ENCODE measurements at places on chromosomes 5 and 9.

DNA sequence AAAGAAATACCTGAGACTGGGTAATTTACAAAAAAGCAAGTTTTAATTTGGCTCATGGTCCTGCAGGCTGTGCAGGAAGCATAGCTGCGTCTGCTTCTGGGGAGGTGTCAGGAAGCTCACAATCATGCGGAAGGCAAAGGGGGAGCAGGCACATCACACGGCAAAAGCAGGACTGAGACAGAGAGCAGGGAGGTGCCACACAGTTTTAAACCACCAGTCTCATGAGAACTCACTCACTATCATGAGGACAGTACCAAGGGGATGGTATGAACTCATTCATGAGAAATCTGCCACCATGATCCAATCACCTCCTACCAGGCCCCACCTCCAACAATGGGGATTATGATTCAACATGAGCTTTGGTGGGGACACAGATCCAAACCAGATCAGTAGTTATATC, 96.2 kb downstream of the OSTF1 start:
- ATAC-seq: no peak

GRCh38 chr9:76082057-76082456, 191.6 kb downstream of the PCSK5 start:
- no peak for ATAC-seq

DNA sequence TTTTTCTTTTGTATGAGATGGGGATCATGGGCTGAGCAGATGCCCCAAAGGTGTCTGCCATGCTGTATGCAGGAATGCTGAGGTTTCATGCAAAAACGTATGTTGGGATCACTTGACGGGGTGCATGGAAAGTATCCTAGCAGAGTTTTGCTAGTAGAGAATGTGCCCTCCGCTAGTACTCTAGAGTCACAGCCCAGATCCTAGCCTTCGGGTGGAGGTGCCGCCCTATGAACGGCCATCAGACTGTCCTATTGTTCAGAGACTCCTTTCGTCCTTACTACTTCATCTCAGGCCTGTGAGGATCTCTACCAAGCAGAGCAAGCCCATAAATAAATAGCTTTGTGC, 69.6 kb upstream of the SPATA31E1 start:
- ATAC-seq: no peak

- no peak for ATAC-seq
Measured at GRCh38 chr5:148739023-148739422, 84.7 kb upstream of the HTR4 start.

DNA sequence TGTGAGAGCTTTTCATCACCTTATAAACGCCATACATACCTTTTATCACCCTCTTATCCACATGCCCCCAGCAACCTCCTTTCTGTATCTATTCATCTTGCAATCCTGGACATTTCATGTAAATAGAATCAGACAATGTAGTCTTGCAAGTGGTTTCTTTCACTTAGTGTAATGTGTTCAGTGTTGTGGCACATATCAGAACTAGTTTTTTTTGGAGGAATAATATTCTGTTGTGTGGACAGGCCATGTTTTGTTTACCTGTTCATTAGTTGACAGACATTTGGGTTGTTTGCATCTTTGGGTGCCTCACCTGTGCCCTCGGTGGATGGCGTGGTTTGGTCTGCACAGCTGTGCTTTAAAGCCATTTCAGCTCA, 1.3 kb downstream of the SQSTM1 start:
- ATAC-seq: no peak

GRCh38 chr5:119313658-119314605, 41.9 kb upstream of the TNFAIP8 start:
- ATAC-seq: no peak

DNA sequence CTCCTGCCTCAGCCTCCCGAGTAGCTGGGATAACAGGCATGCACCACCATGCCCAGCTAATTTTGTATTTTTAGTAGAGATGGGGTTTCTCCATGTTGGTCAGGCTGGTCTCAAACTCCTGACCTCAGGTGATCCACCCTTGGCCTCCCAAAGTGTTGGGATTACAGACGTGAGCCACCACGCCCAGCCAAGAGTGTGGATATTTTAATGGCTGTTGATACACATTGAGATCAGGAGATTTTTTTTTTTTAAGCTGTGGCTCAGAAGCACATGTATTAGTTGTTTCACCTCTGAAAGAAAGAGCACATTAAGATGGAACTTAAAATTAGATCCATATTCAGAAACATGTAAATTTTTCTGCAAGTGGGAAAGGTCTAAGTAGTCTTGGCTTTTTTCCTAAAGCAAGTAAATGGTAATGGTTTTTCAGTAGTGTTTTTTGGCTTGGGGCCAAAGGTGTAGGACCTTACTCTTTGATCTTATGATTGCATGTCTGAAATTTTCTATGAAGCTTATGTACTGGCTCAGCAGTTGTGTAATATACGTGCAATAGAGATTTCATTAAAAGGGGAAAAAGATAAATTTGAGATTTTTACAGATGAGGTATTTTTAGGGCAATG, 9.9 kb downstream of the RBM27 start:
- ATAC-seq: no peak
